Stimulated activated CD8-positive, alpha-beta memory T cell treated with anti-CD3 and anti-CD28 coated beads, Interleukin-4, amount 100 ng/mL, for 4 hours (primary cell): ENCODE measurements at places on chromosomes 4 and X.

DNA sequence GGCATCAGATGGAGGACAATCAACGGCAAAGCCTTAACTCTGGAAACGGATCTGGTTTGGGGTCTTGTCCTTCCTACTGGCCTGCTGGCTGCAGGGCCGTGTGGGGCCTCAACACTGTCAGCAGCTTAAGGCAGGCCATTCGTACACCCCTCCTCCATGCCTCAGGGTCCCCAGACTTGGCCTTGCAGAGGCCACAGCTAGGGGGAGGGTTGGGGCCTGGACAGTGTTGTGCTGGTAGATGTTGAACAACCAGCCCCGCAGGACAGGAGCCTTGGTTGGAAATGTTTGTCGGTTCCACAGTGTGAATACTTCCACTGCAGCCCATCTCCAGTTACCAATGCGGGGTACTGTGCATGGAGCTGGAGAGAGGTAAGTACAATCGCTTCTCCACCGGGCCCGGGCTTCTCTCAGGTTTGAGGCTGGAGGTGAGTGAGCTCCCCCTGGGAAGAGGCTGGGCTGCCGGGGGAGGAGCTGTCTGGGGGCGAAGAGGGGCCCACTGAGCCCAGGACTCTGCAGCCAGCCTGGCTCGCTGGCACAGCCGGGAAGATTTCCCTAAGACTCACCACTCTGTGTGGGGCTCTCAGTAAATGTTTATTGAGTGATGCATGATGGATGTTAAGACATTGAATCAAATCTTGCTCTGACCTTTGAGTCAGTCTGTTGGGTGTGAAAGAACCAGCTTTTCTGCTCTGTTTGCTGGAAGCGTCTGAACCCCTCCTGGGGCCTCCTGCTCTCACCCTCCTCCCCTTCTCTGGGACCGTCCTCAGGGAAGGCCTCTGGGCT is 19.7 kb upstream of the GPR78 start:
- no peak for DNase-seq

DNA sequence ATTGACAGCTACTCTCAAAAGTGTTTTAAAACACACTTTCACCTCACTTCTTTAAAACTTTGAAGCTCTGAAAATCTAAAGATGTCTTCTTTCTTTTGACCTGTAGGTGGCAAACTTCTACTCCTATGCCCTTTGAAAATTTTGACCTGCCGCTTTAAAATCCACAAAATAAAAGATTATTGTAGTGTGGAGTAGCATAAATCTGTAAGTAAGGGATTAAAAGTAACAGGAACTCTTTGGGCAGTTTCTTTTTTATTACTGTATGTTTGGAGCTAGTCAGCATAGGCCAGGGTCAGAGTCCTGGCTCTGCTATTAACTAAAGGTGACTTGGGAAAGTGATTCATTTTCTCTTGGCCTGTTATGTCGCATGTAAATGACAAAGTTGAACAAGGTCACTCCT is 25.5 kb downstream of the BBS12 start:
- no peak for DNase-seq

DNA sequence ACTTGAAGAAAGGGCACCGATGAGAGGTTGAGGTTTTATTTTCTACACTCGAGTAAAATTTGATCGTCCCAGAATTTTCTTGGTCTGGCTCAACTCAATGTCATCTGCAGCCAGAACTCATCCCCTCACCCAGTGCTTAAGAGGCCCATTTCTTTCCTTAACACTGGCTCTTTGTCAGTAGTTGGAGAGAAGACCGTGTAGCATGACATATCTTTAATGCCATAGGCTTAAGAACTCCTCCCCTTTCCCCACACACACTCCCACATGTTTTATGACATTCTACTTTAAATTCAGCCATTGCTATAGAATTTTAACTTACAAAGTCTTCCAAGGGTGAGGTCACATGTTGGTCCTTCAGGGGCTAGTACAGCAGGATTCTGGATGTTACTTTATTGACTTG is 44.2 kb upstream of the ZNF827 start:
- no peak for DNase-seq

- no peak for DNase-seq
These were observed 52.4 kb downstream of the TMPRSS11F start for GRCh38 chr4:68077301-68077700.

DNA sequence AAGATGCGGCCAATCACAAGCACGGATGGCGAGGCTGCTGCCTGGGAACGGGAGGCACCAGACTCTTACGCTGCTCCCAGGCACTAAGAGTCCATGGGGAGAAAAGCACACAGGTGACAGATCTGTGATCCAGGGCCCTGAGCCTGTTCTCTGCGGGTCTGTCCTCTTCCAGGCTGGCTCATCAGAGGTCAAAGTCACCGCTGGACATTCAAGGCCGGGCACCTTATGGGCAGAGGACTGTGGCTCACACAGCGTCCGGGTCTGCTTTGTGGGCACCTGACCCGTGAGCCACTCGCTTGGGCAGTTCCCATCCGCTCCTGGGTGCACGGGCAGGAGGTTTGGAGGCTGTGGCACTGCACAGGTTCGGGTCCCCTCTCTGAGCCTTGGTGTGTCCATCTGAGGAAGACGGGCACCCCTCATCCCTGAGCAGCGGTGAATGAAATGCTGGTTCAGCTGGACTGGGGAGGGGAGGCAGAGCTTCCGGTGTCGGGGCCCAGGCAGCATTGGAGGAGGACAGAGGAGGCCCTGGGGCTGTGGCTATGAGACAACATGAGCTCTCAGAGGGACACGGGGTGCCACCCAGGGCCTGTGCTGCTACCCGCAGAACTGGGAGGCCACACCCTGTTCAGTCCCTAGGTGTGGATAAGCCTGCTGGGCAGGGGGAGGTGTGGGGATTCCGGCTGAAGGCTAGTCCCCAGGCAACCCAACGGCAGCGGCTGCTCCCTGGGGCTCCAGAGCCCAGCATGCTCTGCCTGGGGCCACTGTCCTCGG is 61.2 kb upstream of the AFAP1 start:
- DNase-seq, result no peak

DNA sequence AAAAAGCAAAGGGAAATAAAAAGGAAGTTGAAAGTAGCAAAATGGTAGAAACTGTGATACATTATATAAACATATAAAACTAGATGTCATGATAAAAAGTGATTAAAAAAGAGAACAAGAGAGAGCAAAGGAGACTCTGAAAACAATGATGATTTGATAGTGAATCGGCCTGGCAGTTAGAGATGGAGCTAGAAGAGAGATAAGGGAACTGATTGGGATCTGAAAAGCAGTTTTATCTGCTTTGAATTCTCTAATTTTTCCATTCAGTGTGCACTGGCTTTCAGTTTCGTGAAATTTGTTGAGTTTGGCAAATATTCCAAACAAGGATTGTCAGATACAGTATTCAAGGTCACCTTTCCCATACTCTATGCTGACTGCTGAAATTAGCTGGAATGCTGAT is 21.9 kb upstream of the CCSER1 start:
- no peak for DNase-seq

GRCh38 chrX:150324035-150324728 is 38.9 kb upstream of the MAMLD1 start:
- no peak for DNase-seq

- DNase-seq, result no peak
These were observed 175.6 kb downstream of the FBXO8 start for GRCh38 chr4:174107746-174108354.

DNA sequence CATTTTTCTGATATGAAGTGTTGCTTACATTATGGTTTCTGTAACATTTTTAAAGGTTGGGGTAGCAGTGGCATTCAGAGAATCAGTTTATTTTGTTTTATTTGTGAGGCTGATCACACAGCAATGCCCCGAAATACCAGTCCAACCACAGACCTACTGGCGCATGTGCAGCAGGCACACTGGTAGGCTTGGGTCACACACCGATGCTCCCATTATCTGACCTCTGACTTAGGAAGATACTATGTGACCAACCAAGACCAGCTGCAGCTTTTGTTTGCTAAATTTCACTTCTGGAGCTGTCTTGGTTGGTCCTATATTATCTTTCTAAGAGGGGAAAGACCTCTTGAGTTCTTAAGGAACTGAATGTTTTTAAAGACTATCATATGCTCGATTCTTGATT is 18.7 kb downstream of the PGM2 start:
- DNase-seq, result no peak
